ENCODE measurements at places on chromosomes 7 and 10.

DNA sequence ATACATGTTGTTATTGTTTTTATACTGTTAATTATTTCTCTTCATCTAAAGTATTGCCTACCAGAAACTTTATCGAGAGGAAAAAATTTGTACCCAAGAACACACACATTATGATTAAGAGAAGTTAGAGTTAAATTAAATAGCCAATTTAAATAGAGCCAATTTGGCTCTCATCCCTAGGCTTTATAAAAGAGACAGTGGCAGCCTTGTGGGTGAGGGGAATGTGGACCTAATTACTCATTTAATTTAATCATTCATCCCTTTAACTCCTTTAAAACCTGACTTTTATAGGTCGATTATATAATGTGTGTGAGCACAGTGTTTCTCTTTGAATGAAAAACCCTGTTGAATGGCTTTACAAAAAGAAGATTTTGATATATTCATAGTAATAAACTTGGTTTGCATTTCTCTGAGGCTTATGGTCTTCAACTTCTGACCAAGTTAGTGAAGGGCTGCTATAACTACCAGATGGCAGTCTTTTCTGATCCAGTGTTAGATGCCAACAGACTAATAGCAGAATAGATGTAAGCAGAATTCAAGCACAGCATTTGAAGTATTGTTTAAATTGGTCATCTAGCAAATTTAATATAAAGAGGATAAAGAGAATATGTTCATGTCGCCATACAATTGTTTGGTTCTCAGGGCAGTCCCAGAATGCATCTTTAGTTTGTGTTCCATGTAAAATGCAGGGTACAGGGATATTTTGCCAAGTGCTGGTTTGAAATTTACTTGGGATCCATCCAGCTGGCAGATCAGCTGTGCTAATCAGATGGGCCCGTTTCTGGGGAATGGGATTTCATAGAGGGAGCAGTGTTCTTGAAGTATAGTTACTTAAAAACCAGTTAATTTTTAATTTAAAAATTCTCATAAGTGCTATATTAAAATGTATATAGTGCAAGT lies 25.3 kb downstream of the ADD3 start:
- no peak for ATAC-seq

DNA sequence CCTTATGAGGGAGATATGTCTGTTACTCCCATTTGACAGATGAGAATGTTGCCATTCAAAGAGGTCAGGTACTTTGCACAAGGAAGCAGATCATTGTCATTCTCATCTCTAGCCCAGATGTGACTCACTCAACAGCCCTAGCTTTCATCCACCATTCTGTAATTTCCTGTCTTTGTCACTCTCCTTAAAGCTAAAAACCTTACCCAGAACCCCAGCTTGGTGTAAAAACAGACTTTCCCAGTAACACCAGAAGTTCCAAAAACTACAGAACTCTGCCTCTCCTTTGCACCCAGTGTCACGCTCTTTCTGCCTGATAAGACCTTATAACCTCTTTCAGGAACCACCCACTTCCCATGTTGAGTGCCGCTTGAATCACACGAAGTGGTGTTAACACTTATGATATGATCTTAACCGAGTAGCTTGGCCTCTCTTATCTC lies 89.1 kb upstream of the SP4 start:
- ATAC-seq = no peak

DNA sequence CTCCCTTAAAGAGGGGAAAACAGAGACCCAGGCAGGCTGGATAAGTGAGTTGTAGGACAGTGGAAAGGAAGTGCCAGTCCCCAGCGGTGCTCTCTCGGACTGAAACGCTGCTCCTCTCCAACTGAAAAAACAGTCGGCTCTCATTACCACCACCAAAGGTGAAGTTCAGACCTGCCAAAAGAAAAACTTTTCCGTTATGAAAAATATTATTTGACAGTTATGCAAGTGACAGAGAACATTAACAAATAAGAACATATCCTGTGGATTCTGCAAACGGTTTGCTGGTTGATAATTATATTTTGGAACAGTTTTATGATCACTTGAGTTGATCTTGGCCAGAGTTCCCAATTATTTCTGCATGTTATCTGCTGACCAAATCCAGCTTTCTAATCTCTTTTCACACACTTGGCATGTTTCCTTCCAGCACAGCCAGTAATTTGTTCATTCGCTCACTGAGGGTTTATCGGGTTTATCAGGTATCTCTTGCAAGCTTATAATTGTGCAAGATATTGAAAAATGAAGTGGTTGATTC lies 82.6 kb downstream of the PTPRE start:
- ATAC-seq = peak; percentile 24

DNA sequence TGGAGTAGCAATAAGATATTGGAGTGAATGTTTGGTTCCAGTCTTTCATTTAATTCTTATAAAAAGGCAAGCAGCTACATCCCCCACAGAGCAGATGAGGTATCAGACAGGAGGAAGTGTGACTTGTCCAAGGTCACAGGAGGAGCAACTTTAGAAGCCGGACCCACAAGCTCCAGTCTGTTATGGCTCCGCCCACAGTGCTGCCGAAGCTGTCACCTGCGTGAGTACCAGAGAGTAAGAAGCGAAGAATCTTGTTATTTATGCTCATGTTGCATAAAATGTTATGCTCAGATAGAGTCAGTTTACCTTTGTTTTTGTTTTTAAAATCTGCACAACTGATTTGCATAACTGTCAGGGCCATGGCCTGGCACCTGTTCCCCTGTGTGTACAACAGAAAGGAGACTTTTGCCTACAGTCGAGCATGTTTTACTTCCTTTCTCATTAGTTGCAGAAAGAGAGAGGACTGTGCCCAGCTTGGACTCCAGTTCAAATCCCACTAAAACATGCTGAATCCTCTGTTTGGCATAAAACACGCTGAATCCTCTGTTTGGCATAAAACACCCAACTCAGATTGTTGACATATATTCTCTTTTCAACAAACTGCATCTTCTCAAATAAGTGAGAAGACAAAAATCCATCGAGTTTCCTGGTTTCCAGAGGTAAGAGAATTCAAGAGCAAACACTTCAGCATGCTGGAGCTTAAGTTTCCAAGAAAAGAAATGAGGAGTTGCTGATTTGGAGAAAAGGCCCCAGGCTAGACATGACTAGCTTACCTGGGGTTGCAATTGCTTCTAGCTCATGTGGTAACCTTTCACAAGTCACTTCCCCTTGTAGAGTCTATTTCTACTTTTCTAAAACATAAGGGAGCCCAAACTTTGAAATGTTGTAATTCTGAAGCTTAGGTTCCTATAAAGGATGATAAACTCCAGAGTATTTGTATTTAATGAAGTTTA lies 409.8 kb upstream of the ZMIZ1 start:
- no peak for ATAC-seq

GRCh38 chr10:131017566-131018285 lies 293.8 kb downstream of the TCERG1L start:
- ATAC-seq = no peak

GRCh38 chr10:76736815-76737618 lies 900.6 kb downstream of the KCNMA1 start:
- ATAC-seq = no peak

GRCh38 chr7:89238156-89238555 lies 442.6 kb upstream of the TEX47 start:
- ATAC-seq = no peak

DNA sequence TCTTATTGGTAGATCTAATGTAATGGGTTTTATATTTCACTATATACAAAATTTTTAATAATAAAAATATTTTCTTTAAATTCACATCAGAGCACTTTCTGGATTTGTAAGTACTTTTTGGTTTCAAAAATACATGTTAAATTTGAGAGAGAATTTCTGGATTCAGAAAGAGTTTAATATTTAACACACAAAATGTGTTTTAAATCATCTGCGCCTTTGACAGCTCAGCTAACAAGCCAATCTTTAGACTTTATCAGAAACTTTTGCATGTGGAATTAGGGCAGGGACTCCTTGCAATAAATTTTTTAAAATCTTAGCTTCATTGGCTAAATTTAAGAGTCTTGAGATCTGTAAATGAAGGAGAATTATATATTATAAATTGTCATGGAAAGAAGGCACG lies 32.7 kb upstream of the RHOBTB1 start:
- no peak for ATAC-seq

DNA sequence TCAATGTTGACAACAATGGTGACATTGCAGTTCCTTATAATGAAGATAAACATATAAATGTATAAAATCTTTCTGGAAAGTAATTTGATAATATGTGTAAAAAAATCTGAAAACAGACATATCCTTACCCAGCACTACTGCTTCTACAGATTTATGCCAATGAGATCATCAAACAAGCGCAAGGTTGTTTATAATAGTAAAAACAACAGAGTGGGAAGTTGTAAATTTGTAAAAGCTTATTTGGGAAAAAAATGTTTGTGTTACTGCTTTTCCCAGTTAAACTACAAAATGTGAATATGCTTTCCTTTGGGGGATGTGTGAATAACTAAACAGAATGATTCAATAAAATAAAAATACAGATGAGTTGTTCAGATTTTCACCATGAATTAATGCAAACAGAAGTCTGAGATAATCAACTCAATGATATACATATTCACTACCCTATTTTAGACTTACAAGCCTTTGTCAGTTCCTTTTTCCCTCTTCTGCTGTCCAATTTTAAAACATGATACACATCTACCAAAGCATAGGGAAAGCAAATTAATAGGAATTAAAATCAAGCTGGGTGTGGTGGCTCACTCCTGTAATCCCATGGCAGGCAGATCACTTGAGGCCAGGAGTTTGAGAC lies 82.1 kb downstream of the USP6NL start:
- ATAC-seq = no peak

- ATAC-seq = no peak
These were observed 31.8 kb downstream of the DNMBP start for GRCh38 chr10:99977916-99978315.

- ATAC-seq = peak; percentile 62
These were observed 81.1 kb downstream of the CTTNBP2 start for GRCh38 chr7:117791877-117792780.

DNA sequence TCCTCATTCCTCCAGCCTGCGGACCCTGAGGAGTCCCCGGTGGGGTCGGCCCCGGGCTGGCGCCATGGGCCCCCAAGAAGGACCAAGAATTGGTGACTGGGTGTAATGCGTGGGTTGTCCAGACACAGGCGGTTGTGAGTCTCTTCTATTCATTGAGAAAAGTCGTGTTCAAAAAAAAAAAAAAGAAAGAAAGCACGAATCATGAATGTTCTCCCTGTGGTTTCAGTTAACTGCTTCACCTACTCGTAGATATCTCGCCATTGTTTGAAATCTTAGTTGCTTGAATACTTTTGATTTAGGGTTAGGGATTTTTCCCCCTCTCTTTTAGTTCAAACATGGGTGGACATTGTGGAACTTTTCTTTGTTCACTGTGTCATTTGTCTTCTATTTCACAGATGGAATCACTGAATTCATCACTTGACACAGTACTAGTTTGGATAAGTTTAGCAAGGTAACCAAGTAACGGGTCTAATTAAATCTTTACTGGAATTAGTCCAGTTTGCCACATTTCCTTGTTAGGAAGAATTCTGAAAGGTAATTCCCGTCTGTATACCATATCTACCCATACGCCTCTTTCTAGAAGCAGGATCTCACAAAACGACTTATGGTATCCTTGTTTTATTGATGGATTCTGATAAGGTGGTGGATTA lies 775 bp downstream of the STARD3NL start:
- ATAC-seq = peak; percentile 26

DNA sequence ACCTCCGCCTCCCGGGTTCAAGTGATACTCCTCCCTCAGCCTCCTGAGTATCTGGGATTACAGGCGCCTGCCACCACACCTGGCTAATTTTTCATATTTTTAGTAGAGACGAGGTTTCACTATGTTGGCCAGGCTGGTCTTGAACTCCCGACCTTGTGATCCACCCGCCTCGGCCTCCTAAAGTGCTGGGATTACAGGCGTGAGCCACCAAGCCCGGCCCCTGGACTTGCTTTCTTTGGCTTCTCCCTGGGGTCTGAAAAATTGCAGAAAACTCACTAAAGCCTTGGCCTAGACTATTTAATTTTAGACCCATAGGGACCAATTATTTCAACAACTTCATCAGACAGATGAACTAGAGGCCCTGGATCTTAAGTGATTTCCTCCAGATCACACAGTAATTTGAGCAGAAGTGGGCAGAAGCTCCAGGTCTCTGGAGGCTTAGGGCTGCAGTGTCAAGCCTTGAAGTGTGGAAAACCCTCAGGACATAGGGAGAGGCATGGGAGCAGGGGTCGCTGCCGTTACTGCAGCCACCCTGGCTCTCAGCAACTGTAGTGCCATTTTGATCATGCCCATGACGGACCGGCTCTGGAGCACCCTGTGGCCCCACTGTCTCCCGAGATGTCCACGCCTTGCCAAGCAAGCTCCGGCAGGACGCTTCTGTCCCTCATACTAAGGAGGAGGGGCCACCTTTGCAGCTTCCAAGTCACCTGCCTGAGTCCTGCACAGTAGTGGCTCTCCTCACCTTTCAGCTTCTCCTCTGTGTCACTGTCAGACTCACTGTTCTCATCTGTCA lies 72.4 kb downstream of the DENND2A start:
- ATAC-seq = no peak

- peak; percentile 80 for ATAC-seq
These were observed 17.6 kb downstream of the SLC35B4 start for GRCh38 chr7:134298902-134299683.

DNA sequence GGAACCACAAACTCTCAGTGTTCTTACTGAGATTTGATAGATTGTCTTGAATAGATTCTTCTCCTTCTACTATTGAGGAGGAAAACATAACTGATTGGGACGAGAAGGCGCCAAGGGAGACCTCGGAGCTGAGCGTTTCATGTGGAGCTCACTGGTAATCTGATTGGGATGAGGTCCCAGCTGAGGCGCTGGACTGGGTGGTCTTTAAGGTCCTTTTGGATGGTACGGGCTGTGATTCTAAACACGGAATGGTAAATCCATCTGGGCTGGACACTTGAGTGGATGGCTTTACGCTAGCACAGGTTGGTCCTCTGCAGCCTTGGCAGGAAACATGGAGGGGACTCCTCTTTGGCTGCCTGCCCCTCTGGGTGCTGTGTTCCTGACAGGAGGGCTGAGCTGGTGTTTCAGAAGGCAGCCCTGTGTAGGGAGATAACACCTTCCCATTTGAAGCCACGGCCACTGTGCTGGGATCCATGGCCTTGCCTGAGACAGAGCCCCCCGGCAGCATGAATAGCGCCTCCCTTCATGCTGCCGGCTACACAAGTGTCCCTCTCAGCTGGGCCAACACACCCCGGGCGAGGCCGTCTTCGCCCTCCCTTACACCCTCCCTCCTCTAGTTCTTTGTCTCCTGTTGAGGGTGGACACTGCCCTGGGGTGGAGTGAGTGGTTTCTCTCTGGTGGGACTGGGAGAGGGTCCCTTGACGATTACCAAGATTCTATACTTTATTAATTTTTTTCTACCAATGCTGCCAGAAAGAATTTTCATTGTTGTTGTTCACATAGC lies 203.2 kb upstream of the SHH start:
- ATAC-seq = no peak

DNA sequence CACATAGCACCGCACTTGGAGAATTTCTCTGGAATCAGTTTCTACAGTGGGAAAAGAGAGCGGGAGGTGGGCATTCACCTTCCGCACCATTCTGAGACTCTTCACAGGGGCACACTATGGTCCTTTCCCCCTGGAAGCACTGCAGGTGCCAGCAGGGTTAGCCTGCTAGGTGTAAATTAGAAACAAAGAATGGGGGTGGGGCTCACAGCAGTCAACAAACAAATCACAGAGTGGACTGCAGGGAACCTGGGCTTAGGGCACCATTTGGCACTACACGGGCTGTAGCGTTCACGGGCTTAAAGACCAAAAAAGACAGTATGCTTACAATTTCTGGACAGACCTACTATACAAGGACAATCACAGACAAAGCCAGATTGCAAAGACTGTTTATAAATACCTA lies 8.0 kb upstream of the PKD1L1 start:
- ATAC-seq = no peak

GRCh38 chr10:31697271-31698180 lies 231.1 kb downstream of the ARHGAP12 start:
- peak; percentile 83 for ATAC-seq
